HCT116 (cell line): ENCODE measurements at places on chromosomes 12 and 14.

DNA sequence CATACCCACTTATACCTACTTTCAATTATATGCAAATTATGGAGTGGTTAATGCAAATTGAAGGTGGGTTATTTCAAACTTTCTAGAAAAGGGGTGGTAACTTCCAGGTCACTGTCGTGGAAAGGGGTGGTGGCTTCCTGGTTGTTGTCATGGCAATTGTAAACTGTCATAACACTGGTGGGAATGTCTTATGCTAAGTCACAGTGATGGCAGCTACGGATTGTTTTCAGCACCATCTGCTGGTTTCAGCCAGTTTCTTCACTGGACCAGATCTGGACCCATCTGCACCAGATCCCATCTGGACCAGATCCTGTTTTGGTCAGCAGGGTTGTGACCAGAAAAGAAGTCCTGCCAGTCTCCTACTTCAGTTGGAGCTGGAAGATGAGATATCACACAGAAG, 1469.3 kb downstream of the AACS start:
- DNase-seq, result no peak

- DNase-seq, result no peak
Measured at GRCh38 chr12:80041071-80041470, 58.3 kb upstream of the OTOGL start.

DNA sequence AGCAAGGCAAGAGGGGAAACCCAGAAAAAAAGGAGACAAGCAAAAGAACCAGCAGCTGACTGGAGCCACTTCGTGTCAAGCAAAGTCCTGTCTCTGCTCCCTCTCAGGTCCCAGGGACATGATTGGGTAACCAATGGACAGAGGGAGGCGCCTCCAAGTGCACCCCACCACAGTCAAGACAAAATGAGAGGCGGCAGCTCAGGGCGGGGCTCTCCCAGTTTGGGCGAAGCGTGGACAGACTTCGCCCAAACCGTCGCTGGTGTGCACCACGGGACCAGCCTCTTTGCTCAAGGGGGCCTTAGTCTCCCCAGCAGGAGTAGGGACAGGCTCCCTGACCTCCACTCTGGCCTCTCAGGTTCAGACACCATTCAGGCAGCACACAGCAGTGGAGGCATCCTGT, 1.5 kb upstream of the BEGAIN start:
- no peak for DNase-seq

- DNase-seq, result no peak
Measured at GRCh38 chr14:72844524-72844923, 49.4 kb downstream of the DPF3 start.

- DNase-seq, result no peak
Measured at GRCh38 chr14:78586681-78587080, 416.5 kb downstream of the NRXN3 start.

DNA sequence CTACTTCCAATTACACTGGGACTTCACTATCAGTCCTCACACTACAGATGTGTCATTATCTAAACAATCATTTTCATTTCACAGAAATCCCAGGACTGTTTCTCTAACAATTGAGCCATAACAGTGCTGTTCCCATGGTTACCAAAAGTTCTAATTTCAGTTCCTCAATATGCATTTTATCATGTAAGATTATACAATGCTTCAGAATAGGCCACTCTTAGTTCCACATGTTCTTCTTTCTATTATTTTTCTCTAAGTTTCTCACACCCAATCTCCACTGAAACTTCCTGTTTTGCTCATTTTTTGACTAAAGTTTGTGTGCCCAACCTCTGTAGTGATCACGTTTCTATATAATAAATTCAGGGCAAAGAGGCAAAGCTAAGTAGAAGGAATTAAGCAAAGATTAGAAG, 185.8 kb downstream of the DUSP6 start:
- DNase-seq, result no peak

GRCh38 chr12:11662369-11662768, 12.9 kb downstream of the ETV6 start:
- no peak for DNase-seq

- DNase-seq, result no peak
Measured at GRCh38 chr12:128114485-128114884, 152.5 kb upstream of the TMEM132C start.

- DNase-seq, result no peak
Measured at GRCh38 chr12:87687362-87687761, 341.8 kb downstream of the C12orf50 start.
